ENCODE measurements at places on chromosomes 12 and 14.
A peak's percentile ranks its signal among the peaks of the same experiment; 100 is the strongest.

DNA sequence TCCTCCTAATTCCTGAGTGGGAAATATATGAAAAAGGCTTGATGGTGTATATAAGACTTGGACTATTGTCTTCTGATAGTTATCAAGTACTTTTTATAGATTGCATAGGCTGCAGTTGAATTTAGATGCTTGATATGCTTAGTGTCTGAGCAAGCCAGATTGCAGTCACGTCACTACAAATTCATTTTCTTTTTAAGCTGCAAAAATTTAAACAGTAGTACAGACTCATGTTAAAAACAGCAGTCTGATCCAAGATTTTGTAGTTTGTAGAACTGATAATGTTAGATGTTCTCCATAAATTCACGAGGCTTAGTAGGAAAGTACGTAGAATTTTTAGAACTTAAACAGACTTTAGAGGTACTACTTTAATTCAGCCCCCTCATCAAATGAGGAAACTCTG lies 126.4 kb downstream of the GPR135 start:
- no peak for DNase-seq

- no peak for DNase-seq
Observed at GRCh38 chr12:53205747-53206419, 1.2 kb downstream of the ITGB7 start.

DNA sequence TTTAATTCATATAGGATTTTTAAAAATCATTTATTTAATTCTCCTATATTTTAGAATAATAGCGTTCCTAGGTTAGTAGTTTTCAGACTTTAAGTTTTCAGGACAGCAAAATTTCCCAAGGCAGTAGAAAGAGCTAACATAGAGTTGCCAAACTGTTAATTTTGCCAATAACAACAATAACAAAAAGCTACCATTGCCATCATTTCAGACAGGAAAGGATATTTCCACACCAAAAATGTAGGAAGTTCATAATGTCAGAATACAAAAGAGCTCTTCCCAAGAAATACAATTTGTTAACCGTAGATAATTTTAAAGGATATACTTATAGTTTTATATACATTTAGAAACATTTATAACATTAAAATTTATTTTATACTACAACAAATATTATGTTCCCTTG lies 81.4 kb upstream of the EEA1 start:
- no peak for DNase-seq

GRCh38 chr12:30913323-30913722 lies 13.2 kb upstream of the TSPAN11 start:
- DNase-seq, result no peak

- no peak for DNase-seq
Observed at GRCh38 chr12:101004898-101005297, 205.1 kb downstream of the SLC5A8 start.

- no peak for DNase-seq
Observed at GRCh38 chr12:131432532-131433260, 278.2 kb upstream of the SFSWAP start.

- no peak for DNase-seq
Observed at GRCh38 chr14:95876761-95877538, at the start of gene TUNAR. Gene TUNAR, plus strand, starts transcription at chr14:95876832.

DNA sequence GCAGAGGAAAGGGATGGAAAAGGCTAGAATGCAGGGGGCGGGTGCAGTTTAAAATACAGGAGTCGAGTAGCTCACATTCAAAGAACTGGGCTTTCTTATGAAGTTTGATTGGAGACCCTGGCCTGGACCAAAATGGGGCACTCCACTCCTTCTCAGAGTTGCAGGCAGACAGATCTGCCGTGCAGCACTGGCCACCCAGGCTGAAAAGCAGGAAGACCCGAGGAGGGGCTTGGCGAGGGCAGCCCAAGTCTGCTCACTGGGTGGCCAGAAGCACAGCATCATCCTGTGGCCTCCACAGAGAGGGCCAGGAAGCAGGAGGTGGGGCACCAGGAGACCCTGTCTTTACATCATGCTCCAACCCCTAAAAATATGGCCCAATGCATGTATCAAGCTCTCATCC lies 109.1 kb upstream of the BCL2L14 start:
- DNase-seq, result no peak

- no peak for DNase-seq
Observed at GRCh38 chr14:105076296-105076804, 11.1 kb upstream of the GPR132 start.

DNA sequence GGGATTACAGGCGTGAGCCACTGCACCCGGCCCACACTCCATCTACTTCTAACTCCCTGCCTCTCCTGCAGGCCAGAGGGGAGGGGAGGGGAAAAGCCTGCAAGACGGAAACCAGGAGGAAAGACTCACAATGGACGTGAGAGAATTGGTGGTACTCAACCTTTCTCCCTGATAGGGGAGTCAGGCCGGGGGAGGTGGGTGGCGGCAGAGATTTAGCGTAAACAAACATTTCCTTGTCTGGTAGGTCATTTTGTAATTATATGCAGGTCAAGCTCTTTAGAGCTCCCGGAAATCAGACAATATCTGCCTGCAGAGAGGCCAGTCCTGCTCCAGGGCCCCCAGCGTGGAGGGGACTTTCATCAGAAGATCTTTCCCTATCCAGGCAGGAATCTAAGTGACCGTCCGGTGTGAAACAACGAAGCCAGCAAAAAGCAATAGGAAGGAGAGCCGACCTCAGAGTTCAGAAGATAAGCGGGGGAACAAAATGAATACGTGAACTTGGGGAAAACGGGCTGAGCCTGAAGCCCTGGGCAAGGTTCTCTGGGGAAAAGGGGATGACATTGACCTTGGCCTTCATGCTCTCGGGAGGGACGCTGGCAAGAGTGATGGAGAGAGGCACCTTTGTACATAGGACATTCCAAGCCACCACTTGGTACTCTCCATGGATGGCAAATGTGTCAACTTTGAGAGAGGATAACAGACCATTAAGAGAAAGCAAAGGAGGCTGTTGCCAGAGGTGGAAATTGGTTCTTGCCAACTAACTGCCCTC lies 62.3 kb downstream of the SPRING1 start:
- DNase-seq, result no peak

DNA sequence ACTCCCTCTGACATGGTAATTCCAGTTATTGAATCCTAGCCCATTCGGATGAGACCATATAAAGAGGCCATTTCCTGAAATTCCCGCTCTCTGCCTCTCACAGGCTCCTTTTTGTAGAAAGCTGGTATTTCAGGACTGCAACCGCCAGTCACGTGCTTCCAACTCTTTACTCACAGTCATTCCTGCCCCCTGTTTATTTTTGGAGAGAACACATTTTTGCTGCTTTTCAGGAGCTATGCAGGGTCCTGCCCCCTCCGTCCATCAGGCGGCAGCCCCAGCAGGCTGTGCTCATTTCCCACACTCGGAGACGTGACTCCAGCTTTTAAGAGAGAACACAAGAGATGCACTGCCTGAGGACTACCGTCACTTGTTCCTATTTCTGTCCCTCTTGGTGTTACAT lies 26.8 kb downstream of the IFT43 start:
- no peak for DNase-seq

DNA sequence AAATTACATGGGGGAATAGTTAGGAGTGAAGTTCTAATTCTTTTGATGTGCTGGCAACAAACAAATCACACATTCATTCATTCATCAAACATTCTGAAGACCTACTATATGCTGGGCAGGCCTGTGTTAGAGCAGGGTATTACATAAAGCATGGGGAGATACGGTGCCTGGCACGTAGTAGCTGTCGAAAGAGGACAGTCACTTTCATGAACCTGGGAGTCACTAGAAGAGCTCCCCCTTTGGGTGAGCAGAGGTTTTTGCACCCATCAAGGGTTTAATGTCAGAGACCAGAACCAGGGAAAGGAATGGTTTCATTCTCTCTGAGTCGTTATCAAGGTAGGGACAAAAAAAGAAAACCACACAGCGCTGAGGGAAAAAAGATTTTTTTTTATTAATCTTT lies 10.0 kb downstream of the LHX5 start:
- peak; percentile 21 for DNase-seq

DNA sequence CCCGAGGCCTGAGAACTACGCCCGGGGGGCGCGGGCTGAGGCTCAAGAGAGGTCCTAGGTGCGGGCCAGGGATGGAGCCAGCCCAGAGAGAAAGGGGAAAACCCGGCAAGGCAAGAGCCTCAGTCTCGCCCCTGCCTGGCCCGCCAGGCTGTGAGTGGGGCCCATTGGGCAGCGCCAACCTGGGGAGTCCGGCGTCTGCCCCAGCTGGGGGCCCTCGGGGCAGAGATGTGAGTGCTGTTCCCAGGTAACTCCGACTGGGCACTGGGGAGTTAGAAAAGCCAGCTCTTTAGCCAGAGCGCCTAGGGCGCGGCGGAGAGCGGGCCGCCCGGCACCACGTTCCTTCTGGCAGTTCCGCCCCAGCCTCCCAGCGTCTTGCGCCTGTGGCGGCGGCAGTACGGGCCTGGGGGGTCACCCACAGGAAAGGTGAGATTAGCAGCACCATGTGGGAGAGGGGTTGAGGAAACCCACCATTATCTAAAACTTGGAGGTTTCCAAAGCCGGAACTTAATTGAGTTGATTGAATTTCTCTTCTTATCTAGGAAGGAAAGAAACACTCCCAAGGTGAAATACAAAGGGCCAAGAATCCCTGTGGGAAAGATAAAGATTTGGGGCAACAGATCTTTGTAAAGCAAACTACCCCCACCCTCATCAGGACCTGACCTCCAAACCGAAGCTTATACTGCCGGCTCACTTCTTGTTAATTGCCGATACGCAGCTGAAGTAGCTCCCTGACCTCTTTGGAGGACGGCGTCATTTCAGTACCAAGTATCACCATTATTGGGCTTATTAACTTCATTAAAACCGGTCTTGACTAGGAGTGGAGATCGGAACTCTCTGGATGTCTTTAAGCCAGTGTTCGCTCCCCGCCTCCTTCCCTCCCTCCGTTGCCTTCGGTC lies 11.6 kb downstream of the OTX2 start:
- DNase-seq, result no peak

GRCh38 chr12:103956509-103957027 lies 9.1 kb upstream of the TDG start:
- DNase-seq, result peak; percentile 51

- DNase-seq, result no peak
Observed at GRCh38 chr14:61064210-61064609, 83.2 kb downstream of the SLC38A6 start.

DNA sequence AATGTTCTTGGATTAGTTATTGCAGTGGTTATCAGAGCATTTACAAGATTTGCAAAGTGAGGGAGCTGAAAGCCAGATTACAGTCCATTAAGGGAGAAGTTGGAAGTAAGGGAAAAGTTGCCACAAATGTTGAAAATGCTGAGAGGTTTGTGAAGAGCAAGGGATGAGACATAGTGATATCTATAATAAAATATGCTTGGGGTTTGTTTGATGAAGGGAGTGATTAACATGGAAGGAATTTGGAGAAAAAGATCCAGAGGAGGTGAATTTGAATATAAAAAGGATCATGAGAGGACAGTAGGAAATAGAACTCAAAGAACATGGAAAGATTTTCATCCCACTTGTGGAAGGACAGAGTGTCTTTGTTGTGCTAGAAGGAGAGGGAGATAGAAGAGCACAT lies 19.3 kb upstream of the CCER1 start:
- DNase-seq, result no peak

- DNase-seq, result no peak
Observed at GRCh38 chr14:70077720-70078119, 111.0 kb downstream of the SLC8A3 start.

- no peak for DNase-seq
Observed at GRCh38 chr12:114774197-114774596, 90.2 kb upstream of the TBX3 start.

- DNase-seq, result no peak
Observed at GRCh38 chr12:122965321-122965751, 927 bp downstream of the ABCB9 start.

DNA sequence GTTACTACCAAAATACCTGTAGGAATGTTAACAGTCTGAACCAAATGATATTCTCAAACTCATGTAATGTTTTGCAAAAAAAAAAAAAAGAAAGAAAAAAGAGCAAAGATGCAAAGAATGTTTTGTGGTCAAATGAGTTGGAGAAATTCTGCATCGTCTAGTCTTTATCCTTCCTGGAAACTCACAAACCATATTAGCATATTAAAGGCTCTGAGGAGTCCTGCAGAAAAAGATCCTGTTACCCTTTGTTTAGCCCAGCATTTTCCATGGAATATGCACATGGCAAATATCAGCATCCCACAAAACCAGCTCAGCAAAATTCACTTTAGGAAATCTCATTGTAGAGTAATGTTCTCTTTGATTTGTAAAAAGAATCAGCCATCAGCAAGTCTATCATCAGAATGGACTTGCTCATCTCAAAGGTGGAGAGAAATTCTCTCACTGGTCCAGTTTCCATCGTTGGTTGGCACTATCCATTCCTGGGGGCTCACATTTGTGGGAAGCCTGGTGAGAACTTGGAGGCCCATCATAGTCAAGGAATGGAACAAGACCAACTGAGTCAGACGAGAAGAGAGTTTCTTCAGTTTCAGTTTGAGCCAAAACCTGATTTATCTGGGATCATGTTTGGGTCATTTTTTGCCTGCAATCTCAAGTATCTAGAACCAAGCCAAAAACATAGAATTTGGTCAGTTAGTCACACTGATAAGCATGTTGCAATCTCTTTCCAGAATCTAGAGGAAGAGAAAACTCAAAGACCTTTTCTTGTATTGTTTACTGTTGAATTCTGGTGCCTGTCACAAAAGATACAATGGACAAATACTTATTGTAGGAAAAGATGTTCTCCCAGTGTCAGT lies 129.8 kb downstream of the TBX5 start:
- no peak for DNase-seq

DNA sequence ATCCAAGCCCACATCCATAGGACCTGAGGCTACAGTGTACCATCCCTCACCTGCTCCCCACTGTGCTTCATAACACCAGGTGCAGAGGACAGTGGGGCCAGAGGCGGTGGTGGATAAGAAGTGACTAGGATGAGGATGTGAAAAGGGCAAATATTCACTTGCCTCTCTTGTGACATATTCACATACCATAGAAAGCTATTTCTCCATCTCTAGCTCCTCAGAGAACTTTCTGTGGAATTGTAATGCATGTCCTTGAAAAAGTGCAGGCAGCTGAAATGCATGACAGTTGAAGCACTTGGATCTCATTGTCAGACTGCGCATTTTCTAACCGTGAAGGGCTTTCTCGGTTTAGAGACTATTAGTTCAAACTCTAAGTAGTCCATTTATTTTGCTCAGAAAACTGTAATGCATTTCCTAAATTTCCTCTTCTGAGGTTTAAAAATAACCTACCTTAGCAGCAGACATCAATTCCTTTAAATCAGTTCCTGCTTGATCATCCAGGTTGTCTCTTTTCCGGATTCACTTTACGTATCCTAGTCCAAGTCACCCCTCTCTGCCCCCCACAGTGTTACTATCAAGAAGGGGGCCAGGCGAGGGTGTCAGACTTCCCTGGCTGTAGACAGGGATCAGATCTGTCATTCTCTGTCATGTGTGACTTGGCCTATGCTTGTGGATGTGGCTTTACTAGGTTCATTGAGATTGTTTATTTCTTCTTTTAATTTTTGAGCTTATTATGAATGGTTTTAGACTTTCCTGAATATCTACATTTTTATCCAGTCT lies 984.0 kb upstream of the TMEM132C start:
- DNase-seq, result no peak

GRCh38 chr12:58509116-58509885 lies 411.0 kb downstream of the LRIG3 start:
- no peak for DNase-seq

DNA sequence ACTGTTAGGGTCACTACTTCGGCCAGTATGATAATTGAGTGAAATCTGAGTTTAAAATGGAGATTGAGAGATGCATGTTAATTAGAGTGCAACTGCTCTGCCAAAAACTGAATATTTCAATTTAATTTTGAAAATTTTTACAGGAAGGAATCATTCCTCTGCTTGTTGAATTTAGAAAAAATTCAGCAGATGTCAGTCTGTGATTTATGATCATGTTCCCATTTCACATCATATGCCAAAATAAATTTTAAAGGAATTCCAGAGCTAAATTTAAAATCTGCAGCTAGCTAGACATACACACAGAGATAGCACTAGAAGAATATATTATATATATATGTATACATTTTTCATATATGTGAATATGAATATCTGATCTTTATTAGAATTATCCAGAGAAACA lies 797.6 kb upstream of the TMEM132C start:
- DNase-seq, result no peak
